Forelimb muscle (tissue), 1 donor: ENCODE measurements at places on chromosomes 12 and 14. TPM values are rescaled to one million over a fixed set of nuclear protein-coding genes. Genes with fewer than 3 reads are reported as not detected.

The CISTR gene
- polyA plus RNA-seq: not detected

The TNFAIP2 gene
- polyA plus RNA-seq: 39.8 TPM

The OR11H7 gene
- polyA plus RNA-seq: 0.29 TPM

The CLEC2B gene
- 1.9 TPM for polyA plus RNA-seq

The MAP1LC3B2 gene
- 4.9 TPM for polyA plus RNA-seq

The KCNK13 gene
- 0.30 TPM for polyA plus RNA-seq

The VAMP1 gene
- polyA plus RNA-seq: 9.7 TPM

The MIP gene
- polyA plus RNA-seq: 0.35 TPM

The OAS2 gene
- polyA plus RNA-seq: 2.1 TPM

The COX8C gene
- polyA plus RNA-seq: 0.44 TPM

The ALDH1L2 gene
- 6.5 TPM for polyA plus RNA-seq

The AMDHD1 gene
- 0.18 TPM for polyA plus RNA-seq

The CCDC184 gene
- 3.0 TPM for polyA plus RNA-seq

The CEBPE gene
- 0.11 TPM for polyA plus RNA-seq

The SCNN1A gene
- polyA plus RNA-seq: not detected

DNA sequence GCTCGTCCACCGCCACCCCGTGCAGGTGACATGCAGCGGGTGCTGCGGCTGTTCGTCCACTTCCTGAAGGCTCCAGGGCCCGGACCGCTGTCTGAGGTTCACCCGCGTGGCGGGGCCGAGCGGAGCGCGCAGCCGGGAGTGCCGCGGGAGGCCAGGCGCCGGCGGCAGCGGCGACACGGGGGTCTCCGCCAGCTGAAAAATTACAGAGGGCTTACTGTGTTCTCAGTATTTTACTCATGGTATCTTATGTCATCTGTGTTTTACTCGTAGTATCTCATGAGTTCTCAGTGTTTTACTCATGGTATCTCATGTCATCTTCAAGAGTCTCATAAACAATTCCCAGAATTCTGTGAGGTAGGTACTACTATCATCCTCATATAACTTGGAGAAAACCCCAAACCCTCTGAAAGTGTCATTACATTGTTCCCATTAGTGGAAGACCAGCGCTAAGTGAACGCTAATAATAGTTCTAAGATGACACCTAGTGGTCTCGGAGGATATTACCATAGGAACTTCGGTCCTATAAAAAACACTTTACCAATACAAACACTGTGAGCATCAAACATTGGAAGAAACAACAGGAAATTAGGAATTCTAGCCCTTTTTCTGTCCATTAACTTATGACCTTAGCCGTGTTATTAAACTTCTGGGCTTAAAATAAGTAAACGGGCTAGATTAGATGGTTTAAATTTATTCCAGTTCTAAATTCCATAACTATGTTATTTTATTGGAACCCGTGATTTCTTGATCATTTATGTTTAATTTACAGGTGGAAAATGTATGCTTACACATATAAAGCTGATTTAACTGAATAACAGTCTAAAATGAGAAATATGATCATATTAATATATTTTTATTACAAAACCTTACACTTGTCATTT lies 32.4 kb downstream of the AK7 start:
- peak; percentile 62 for DNase-seq

DNA sequence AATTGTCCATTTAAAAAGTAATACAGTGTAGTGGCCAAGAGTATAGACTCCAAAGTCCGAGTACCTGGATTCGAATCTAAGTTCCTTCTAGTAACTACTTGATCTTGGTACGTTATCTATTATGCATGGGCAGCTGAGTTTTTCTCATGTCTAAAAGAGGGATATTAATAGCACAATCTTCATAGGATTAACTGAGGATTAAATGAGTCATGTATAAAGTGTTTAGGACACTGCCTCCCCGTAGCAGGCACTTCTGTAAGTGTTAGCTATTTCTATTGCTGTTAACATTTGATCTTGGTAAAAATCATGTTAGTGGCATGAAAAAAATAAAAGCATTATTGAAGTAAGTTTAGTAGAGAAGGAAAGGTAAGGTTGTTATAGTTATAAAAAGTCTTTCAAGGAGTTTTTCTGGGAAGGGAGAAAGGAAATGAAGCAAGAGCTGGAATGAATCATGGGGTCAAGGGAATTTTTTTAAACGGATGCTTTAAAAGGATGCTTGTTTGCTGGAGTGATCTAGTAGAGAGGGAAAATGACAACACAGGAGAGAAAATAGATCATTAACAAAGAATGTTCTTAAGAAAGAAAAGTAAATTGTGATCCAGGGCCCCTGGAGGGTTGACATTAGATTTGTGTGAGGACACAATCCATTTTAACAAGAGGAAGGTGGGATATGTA lies 502.2 kb upstream of the USP15 start:
- DNase-seq: no peak

DNA sequence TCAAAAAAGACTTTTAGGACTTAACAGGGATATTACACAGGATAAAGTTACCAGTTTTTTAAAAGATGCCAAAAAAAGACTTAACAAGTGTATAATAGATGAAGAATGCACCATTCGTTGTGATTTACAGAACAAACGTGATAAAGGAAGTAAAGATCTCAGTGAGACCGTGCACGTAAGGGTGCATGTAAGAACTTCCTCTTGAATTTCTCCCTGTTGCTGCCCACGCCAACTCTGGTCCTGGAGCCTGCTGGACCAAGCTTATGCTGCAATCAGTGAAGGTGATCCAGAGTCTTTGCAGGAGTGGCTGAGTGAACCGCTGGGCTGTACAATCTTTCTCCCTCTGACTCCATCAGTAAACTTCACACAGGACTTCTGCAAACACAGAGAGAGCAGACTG lies 593.7 kb downstream of the TMEM121 start:
- no peak for DNase-seq

GRCh38 chr12:123118497-123118896 lies 32.4 kb downstream of the PITPNM2 start:
- no peak for DNase-seq

GRCh38 chr14:22919601-22919921 lies 612 bp upstream of the RBM23 start:
- no peak for DNase-seq

DNA sequence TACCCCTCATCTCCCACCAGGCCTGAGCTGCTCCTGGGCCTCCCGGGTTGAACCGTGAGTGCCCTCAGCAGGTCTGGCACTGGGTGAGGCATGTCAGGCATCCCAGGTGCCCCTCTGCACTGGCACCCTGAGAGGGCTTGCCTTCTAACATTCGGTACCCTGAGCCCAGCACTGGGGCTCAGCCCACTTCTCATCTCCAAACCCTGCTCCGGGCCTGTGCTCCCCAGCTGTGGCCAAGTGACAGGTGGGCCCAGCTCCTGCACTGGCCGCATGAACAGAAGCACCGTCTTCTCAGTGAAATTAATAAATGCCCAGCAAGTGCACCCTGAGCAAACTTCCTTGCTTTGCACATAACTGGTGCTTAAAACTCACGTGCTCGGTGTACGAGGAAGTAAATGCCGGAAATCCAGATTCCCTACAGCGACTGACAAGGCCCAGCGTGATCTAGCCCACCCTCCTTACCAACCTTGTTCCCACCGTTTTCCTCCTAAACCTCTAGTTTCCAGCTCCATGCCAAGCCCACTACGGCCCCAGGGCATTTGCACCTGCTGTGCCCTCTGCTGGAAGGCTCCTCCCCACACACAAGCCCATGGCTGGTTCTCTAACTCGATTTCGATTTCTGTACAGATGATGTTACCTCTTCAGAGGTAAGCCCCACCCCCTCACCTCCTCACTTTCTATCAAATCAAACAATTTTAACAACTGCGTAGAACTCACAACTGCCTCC lies 115.2 kb upstream of the NCOR2 start:
- no peak for DNase-seq

GRCh38 chr14:95833429-95833828 lies 43.2 kb upstream of the TUNAR start:
- DNase-seq: no peak

- no peak for DNase-seq
Measured at GRCh38 chr14:75854111-75854799, 127.5 kb downstream of the TGFB3 start.

- DNase-seq: no peak
Measured at GRCh38 chr14:64623554-64624165, 73.9 kb downstream of the PPP1R36 start.

DNA sequence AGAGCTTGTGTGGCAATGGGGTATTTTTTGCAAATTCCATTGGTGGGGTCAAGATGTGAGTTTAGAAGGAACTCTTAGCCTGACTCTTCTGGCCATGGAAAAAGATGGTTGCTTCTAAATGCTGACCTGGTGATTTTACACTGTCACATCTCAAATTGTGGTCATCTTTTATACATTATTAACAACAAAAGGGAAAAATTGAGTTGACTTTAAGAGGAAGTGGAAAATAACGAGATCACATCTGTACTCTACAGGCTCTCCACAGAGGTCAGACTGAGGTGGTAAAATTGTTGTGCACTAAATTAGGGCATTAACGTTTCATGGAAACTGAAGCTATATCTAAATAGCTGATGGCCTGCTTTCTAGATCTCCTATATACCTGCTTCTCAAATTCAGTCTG lies 44.7 kb downstream of the PTPN11 start:
- DNase-seq: no peak

DNA sequence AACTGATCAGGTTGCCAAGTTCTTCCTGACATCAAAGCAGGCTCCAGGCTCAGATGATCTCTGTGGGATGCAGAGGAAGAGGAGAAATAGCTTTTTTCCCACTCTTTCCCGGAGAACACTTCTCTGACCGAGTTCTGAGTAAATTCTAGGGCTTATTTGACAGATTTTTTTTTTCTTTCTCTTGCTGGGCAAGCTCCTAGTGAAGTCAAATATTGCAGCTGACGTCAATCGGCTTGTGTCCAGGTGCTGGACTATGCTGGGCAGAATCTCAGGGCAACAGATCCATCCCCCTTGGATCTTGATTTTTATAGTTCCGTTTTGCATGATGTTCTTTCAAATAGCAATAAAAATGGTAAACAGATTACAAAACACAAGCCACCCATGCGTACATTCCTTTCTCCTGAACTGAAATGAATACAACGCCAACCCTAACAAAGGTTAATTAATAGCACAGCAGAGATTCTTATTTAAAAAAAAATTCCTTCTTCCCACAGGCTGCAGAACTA lies 182.2 kb downstream of the NOVA1 start:
- no peak for DNase-seq

- no peak for DNase-seq
Measured at GRCh38 chr12:52637299-52637698, 14.7 kb downstream of the KRT2 start.

DNA sequence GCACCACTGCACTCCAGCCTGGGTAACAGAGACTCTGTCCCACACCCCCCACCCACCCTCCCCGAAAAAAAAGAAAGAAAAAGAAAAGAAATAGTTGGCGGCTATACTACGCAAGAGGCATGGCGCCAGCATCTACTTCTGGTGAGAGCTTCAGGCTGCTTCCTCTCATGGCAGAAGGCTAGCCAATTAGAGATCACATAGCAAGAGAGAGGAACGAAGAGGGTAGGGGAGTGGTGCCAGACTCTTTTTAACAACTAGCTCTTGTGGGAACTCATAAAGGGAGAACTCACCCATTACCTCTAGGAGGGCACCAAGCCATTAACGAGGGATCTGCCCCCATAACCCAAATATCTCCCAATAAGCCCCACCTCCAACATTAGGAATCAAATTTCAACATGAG lies 6.2 kb downstream of the DENND5B start:
- DNase-seq: no peak

DNA sequence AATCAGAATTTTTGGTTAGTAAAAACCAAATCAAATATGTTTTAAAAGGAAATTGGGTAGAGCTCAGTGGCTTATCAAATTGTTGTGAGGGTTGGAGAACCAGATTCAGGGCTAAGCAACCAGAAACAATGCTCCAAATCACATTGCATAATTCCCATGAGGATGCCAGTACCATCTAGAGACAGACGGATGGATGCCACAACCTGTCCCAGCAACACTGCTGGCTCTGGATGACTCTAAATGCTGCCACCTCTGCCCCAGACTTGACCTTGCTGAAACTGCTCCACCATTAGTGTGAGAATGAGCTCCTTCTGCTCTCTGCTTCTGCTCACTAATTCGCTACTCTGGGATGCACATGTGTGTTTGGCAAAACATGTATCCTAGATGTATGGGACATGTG lies 43.9 kb downstream of the FRS2 start:
- DNase-seq: no peak

GRCh38 chr14:26694521-26694920 lies 96.7 kb upstream of the NOVA1 start:
- DNase-seq: no peak

GRCh38 chr12:104248444-104248843 lies 32.9 kb downstream of the TXNRD1 start:
- DNase-seq: no peak

DNA sequence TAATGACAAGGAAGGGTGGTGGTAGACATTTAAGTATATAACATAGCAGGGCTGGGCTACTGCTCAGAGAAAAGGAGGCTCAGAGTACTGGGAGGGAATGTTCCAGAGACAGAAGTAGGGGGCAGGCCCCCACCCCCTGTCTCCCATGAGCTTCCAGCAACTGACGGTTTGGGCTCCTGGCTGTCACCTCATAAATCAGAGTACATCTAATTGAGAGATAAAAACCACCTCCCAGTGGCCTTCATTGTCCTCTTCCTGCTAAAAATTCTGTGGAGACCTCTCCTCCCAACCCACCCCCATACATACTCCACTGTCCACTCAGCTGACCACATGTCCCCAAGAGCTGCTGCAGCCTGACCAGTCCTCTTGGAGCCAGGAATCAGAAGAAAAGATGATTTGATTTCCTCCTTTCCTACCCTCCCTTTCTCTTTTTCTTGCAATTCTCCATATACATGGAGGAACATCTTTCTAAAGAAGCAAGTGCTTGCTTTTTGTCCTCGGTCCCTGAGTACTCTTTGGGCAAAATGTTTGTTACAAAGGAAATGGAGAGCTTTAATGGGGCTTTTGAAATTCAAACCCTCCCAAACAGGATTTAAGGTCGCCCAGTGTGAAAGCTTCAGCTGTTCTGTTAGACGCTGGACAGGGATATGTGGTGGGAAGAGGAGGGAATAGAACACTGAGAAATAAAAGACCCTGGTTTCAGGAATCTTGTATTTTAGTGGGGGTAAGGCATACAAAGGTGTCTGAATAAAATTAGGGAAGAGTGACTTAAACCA lies 16.4 kb upstream of the KCNA5 start:
- no peak for DNase-seq

DNA sequence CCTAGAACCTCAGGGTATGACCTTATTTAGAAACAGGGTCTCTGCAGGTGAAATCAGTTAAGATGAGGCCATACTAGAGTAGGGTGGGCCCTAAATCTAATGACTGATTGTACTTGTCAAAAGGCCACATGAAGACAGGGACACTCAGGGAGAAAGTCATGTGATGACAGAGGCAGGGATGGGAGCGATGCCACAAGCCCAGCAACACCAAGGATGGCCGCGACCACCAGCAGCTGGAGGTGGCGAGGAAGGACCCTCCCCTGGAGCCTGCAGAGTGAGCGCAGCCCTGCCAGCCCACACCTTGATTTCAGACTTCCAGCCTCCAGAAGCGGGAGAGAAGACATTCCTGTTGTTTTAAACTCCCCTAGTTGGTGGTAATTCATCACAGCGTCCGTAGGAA lies 199.9 kb downstream of the PHETA1 start:
- DNase-seq: no peak

DNA sequence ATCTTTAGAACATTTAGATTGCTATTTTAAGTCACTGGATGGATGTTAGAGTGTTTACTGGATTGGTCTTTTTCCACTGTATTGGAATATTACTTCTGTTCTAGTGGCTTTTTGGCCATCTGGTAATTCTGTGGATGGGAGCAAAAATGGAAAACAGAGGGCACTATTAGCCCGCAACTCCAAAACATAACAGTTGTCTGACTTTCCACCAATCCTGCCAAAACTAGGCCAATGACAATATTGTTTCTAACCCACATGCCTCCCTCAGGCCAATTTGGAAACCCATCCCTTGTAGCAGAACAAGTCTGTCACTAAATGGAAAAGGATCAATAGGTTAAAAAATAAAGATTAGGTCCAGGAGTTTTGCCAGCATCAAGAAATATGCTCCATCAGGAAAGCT lies 97.8 kb downstream of the ETNK1 start:
- no peak for DNase-seq
